ENCODE measurements at places on chromosomes 6 and 20. TPM values are rescaled to one million over a fixed set of nuclear protein-coding genes. Genes with fewer than 3 reads are reported as not detected.

The TAF11 gene
- total RNA-seq: 38.6 TPM

The POPDC3 gene
- not detected for total RNA-seq

The TOX2 gene
- total RNA-seq: 52.8 TPM

The ABHD16B gene
- not detected for total RNA-seq

The FANCE gene
- 14.0 TPM for total RNA-seq

The AIF1 gene
- total RNA-seq: 14.6 TPM

The PRICKLE4 gene
- total RNA-seq: 11.6 TPM

The PHACTR3 gene
- total RNA-seq: 0.34 TPM

The RNF144B gene
- total RNA-seq: 25.3 TPM

The MAS1L gene
- not detected for total RNA-seq

GRCh38 chr6:149711711-149712110 is 6.2 kb downstream of the LATS1 start:
- DNase-seq: no peak

DNA sequence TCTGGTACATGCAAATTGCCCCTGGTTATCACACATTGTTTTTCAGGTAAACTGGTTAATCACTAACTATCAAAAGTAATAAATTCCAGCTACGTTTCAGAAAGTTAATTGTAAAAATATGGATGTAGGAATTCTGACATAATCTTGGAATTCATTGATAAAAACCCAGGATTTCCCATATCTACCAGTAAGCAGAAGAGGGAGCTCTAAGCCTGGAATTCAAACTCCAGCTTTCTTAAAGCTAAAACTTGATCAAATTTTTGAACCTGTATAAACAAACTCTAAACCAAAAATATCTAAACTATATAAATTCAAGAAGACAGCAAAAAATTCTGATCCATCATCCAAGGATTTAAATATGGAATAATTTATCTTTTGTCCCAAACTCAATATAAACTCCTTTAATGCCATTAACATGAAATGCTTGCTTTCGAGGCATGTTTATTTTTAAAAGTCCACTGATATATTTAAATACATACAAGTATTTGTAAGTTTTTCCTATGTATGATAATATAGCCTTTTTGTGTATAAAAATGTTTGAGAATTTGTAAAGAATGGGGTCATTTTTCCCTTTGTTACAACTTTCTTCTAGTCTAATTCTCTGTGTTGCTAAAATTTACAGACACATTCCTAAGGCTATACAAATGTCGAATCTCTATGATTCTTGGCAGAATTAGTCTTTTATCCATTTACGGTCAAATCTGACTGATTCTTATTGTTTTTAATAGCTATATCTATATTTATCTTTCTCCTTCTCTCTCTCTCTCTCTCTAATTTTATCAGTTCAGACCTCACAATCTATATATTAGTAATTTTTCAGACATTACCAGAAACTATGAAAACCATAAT is 91.4 kb upstream of the RNF217 start:
- DNase-seq: no peak

DNA sequence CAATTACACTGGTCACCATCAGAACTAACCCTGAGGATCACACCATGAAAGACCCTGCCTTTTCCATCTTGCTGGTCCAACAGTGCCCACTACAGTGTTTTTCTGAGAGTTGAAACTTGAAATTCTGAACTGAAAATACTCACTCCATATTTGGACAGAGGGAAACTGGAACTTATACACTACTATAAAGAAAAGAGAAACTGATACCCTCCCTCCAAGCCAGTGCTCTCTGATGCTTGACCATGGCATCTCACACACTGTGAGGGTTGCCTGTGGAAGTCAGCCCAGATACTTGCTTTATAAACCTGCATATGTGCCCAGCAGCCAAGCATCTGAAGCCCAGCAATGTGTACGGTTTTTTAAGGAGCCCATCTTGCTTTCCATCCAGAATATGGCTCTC is 108.7 kb downstream of the FOXA2 start:
- DNase-seq: no peak

DNA sequence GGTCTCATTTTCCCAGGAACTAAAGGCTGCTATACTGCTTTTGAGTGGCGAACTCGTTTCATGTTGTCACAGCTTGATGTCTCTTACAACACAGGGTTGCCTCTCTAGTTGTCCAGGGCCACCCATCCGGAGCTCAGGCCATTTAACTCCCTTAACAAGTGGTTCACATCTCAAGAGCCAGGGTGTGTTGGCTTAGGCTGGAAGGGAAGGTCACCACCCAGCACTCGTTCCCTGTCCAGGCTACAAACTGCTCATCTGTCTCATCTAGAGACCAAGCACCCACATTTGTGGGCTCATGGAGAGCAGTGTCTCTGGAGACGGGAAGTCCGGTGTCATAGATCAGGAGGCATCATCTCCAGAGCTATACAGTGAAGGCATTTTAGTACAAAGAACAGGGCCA is 106.8 kb upstream of the EXOC2 start:
- no peak for DNase-seq

DNA sequence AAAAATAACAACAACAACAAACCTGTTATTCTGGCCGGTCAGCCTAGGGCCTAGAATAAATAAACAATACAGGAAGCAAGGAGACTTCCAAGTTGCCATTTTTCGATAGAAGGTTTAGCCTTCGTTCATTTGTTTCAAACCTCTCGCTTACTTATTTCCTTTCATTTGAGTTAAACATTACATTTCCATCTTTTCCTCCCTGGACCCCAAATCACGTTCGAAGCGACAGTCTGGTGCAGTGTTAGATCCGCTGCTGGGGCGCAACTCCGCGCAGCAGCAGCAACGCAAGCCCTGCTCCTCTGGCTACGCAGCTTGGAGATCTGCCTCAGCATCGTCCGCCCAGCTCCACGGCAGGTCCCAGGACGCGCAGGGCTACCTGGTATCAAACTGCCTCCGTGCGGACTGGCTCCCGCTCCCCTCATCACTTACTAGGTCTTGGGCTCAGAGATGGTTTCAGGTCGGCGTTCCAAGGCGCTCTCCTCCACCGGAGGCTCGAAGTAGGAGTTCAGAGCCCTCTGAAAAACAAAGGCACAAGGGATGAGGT is 530 bp downstream of the TDP2 start:
- peak; percentile 43 for DNase-seq

All from prostate gland (tissue), 2 donors.